ENCODE measurements at places on chromosomes 1 and 21.

DNA sequence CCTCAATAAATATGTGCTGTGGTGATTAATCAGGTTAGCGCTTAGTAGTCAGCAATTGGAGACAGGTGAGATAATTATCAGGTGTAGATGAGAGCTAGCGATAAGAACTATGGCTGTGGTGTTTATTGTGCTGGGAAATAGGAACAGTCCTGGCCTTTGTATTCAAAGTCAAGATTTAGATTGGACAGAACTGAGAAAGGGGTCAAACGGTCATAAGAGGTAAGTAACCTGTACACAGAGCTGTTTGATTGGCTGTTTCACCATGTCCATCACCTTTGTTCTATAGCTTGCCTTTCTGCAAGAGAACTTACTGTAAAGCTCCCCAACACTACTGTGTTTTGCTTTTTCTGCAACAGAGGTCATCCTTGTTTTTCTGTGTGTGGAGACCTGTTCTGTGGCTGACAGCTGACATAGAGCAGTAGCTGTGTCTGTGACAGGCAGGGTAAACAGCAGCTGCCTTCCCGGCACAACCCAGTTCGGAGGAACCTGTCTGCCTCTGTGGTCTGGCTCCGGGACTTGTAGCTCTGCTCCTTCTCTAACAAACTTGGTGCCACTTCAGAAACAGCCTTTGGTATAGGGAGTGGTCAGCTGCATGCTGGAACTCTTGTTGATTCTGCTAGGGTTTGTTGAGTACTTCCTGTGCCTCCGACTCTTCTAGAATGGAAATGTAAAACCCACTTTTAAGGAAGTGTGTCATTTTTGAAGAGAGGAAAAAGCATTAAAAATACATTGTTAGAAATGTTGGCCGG lies 21.1 kb upstream of the CDC42 start:
- DNase-seq = no peak

- DNase-seq = no peak
These were observed 65.1 kb upstream of the ATP1B1 start for GRCh38 chr1:169041366-169041765.

- no peak for DNase-seq
These were observed 9.2 kb downstream of the POU3F1 start for GRCh38 chr1:38037221-38037939.

DNA sequence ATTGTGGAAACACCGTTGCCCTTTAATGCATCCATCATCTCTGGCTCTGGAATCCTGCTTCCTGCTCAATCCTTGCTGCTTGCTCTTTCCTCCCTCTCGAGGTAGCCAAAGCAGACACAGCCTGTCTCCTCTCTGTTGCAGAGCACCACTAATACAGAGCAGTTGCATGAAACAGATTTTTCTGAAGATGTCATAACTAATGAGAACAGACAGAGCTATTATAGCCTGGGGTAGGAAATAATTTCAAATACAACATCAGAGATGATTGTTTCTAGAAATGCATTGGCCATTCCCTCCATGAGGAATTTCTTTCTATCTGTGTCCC lies 23.3 kb upstream of the ACBD6 start:
- no peak for DNase-seq

Measured in ascending aorta (tissue), 2 donors.